ENCODE measurements at places on chromosomes 5 and 9.
A peak's percentile ranks its signal among the peaks of the same experiment; 100 is the strongest.

DNA sequence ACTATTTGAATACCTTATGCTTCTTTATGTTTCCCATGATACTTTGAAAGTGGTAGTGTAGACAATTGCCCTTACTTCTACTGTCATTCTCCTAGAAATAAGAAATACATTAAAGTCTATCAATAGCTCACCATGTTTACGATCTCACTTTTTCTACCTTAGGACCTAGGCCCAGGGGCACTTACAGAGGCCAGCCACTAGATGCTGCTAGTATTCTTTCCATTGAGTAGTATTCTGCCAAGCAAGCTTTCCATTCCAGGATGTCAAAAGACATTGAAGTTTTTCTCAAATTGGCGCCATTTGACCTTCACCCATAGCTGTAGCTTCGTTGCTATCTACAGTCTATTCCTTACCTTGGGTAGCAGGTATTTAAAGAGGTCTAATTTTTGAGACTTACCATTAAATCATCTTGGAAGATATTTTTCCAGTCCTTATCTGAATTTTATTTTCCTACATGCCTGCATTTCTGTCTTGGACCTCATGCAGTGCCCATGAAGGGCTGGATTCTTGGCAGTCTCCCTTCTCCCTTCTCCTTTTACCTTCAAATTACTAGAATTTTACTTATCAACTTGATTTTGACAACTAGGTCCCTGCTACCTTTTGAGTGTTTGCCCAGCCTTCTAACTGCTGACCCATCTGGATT lies 246.0 kb upstream of the NUDT12 start:
- peak; percentile 71 for DNase-seq

DNA sequence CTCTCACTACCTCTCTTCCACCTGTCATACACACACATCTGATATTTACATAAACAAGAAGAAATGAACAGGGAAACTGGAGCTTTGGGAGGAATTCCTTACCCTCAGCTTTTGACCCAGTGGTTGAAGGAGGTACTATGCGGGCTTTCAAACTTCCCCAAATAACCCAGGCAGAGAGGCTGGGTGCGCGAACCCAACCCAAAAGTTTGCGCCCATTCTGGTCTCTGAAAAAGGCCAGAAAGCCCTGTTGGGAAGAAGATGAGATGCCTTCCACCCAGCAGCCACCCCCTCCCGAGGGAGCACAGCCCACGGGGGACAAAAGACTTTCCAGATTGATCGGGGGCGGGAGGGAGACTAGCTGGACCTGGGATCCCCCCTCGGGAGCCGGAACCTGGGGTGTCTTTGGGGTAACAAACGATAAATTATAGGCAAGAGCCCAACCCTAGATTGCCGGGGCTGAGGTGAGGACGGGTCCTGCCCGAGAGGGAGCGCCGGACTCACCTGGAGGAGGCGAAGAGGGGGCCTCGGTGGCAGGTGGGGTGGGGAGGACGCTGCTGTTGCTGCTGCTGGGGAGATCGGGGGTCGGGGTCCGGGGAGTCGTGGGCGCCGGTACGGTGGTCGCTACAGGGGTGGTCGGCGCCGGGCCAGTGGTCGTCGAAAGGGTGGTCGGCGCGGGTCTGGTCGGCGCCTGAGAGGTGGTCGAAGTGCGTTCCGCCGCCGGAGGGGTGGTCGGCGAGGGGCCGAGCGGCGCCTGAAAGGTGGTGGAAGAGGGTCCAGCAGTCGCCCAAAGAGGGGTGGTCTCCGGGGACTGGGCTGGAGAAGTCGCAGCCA lies 798 bp downstream of the MEGF9 start:
- DNase-seq = no peak

GRCh38 chr5:151086905-151087360 lies 6.1 kb upstream of the TNIP1 start:
- DNase-seq = no peak

- no peak for DNase-seq
These were observed 1306.3 kb upstream of the ACO1 start for GRCh38 chr9:31078175-31078574.

DNA sequence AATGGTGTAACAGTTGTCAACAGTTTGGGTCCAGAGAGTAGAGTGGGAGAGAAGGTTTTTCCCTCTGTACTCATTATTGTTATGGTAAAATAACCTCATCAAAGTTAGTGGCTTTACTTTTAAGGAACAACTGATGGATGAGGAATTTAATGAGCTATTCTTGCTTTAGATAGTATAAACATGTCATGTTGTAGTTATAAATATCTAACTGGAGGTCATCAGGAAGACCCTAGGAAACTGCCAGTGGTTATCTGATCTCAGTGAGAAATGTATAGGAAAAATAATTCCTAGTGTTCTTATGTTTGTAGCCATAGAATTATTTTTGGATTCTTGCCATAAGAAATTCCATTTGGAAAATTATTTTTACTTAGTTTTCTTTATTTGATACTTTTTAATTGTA lies 4.1 kb downstream of the ERCC6L2 start:
- DNase-seq = no peak

GRCh38 chr5:53330491-53330890 lies 149.9 kb upstream of the FST start:
- DNase-seq = no peak

DNA sequence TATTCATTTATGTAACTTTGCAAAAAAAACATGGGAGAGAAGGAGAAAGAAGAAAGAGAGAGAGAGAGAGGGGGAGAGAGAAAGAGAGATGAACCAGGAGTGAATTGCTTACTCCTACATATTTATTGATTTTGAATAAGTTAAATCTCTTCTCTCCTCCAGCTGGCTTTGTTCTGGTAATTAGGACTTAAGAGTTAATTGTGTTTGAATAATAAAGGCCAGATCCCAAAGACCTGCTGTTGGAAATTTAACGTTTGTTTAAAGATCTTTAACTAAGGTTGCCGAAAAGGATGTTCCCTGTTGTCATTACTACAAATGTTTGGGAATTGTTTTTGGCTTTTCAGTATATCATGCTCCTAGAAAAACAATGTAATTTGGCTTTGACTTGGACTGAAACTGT lies 473.0 kb downstream of the TUSC1 start:
- no peak for DNase-seq

- DNase-seq = no peak
These were observed 18.9 kb downstream of the SEMA4D start for GRCh38 chr9:89478821-89479668.

DNA sequence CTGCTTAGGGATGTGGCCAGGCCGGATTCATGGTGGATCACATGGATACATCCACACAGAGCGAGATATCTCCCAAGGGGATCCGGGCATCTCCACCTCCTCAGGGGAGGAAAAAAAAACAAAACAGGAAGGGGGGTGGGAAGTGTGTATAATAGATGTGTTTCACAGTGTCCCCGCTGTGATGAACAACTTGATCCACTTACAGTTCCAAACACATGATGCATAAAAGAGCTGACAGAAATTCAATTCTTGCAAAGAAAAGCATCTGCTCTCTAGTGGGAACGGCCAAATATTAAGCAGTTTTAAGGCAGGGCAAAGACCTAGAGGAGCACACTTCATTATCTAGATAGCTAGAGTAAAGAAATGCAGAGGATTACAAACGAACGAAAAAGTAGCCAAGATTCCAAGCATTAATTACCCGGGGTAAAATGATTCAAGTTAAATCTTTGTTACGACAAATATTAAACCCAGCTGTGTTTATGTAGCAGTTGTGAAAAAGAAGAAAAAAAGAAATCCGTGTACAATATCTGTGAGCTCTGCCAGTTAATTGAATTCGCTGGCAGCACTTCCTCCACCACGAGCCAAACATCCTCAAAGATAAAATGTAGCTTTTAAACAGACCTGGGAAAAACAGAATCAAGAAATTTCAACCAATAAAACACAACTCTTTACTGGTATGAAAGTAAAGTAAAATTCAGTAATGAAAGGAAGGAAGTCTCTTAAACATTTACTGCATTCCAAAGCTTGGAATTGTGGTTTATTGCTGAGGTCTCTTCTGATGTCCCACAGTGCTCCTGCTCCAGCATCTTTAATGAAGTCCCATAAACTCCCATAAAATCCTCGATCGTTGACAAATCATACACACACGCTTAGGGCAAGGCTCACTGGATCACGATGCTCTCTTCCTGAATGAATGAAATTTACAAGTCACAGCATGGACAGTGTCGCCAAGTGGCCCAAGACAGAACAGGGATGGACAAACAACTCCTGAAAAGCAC lies 213.0 kb downstream of the CRB2 start:
- DNase-seq = no peak

- DNase-seq = no peak
These were observed 97.0 kb upstream of the VLDLR start for GRCh38 chr9:2524601-2525000.

- no peak for DNase-seq
These were observed 271.8 kb upstream of the DMAC1 start for GRCh38 chr9:8071445-8071798.

- DNase-seq = no peak
These were observed 6.2 kb upstream of the ERGIC1 start for GRCh38 chr5:172827841-172828240.

DNA sequence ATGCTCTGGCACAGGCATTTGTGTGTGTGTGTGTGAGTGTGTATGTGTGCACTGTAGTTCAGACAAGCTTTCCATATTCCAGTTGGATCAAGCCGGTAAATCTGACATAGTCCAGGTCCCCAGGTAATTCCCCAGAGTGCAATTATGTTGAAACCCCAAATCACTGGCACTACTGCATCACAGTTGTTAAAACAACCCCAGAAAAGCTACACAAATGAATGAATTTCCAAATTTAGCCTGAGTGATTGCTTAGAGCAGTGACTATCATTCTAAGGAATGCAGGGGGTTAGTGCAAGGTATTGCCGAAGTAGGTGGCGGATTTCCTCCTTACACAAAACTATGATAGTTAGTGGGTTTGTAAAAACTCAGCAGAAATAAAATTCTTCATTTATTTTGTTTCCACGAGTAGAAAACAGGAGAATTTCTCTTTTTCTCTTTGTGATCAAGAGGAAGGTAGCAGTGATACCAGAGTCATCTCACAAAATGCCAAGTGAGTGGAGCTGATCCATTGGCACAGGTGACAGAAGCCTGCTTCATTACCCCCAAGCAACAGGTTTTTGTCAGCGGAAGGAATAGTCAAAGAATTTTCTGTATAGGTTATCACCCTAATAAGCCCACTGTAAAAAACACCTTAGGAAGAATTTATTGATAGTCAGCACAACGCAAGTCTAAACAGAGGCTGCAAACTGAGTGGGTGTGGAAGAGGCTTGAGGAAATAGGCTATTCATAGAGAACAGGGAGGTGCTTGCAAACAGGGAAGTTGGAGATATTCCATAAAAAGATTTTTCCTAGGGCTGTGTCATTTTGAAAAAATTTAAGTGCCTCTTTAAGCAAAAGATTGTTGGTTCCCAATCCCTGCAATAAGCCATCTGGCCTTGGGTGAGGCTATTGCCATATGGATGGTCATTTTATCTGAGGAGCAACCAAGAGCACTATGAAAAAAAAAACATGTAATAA lies 385.1 kb downstream of the CHSY3 start:
- DNase-seq = no peak

DNA sequence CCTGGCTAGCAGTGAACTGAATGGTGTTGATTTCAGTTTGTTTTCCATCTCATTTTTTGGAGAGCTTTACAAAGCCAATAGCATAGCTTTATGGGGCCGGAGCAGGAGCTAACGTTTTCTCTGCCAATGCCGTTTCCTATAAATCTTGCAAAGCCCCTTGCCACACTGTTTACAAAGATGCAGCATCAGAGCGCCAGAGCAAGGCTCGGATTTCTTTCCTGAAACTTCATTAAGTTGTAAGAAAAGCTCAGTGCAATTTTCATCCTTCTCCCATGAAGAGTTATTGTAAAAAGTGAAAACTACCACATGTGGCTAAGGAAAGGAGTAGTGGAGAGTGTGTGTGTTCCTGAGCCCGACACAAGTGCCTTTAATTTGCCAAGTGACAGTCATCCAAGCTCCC lies 178.2 kb upstream of the GDNF start:
- DNase-seq = no peak

DNA sequence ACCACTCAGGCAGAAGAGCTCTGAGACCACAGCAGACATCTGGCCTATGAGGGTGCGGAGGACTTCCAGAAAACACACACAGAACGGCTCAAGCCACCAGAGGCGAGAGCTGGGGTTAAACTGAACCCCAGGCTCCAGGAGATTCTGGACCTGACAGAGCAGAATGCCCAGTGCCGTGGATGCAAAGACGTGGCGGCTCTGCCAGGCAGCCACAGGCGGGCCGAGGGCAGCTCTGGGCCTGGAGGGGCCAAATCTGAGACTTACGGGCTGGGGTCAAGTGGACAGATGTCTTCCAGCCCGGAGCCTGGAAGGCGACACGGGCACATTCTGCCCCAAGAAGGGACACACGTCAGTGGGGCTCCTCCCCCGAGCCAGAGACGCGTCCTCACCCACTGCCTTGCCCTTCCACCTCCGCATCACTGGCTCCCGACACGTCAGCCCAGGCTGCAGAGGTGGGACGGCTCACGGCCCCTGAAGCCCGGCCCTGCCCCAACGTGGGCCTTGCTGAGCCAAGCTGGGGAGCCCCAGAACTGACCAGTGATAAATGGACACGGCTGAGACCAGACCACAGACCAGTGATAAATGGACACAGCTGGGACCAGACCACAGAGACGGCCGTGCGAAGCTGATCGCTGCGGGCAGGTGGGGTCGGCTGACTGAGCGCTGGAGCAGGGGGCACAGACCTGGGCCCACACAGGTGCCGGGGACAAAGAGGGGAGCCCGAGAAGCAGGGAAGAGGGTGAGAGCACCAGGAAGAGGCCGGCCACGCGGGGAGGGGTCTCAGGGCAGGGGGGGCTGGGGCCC lies 40.9 kb upstream of the NSMF start:
- DNase-seq = no peak

- DNase-seq = no peak
These were observed 88.3 kb downstream of the LHFPL2 start for GRCh38 chr5:78560000-78560855.

DNA sequence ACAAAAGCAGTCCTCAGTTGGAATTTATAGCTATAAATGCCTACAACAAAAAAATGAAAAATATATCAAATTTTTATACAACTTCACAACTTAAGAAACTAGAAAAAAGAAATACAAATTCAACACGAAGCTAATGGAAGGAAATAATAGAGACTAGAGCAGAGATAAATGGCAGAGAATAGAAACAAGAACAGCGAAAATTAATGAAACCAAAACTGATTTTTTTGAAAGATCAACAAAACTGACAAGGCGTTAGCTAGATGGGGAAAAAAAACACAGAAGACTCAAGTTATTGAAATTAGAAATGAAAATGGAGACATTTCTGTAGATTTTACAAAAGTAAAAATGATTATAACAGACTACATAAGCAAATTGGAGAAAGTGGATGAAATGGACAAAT lies 20.6 kb downstream of the TPD52L3 start:
- DNase-seq = no peak

DNA sequence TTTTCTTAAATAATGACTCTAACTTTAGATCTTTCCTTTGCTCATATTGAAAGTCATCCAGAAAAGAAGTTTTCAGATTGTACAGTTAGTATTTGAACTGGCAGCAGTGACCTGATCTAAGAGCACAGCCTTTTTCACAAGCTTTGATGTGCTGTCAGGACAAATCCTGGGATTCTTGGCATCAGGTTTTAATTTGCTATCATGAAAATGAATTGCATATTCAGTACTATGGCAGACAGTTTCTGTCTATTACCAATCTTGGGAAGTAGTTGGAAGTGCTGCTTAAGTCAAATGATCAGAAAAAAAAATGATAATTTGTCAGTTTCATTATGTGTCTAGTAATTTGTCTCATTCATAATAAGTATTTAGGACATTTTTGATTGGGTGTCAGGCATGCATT lies 925.6 kb upstream of the ARRDC3 start:
- DNase-seq = no peak

Data from NCI-H2029 treated with DMSO at 0.1 percent for 48 hours (cell line).